ENCODE measurements at places on chromosomes 7 and 10. TPM values are rescaled to one million over a fixed set of nuclear protein-coding genes. Genes with fewer than 3 reads are reported as not detected.
A peak's percentile ranks its signal among the peaks of the same experiment; 100 is the strongest.

Gene OPN4
- total RNA-seq = not detected

Gene BTBD16
- total RNA-seq = not detected

Gene PRPS1L1
- not detected for total RNA-seq

Gene C10orf62
- total RNA-seq = 2.1 TPM

Gene CYP2W1
- not detected for total RNA-seq

Gene ANKRD30A
- not detected for total RNA-seq

Gene SFXN4
- 33.2 TPM for total RNA-seq

Gene TBX20
- 89.5 TPM for total RNA-seq

Gene ACTL6B
- not detected for total RNA-seq

DNA sequence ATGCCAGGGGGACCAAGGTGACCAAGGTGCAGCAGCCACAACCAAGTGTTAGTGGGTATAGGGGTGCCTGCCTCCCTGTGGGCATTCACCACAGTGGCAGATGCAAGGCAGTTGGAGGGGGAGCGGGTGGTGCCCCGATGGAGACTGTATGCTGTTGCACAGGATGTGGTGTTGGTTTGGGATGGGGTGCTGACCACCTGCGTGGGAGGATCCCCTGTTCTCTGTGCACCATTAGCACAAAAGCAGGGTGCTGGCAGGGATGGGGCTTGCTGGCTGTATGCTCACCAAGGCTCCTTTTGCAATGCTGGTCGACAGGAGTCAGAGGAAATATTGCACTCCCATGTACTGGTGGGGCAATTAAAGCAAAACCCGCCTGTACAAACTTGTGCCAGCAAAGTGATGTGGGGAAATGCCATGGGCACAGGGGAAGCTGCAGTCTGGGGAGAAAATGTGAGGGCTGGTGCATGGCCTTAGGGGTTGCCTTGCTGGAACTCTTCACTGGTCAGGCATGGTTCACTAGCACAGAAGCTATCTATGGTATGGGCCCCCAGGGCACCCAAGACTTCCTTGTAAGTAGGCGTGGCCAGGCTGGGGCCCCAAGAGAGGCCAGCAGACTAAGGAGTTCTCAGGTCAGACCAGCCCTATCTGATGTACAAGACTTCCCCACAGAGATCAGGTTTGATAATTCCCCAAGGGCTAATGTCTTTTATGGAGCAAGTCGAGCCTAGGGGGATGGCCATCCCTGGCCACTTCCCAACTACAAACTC lies 51.9 kb upstream of the GNAT3 start:
- DNase-seq = no peak

GRCh38 chr10:60534761-60535389 lies 145.2 kb upstream of the ANK3 start:
- DNase-seq = no peak

DNA sequence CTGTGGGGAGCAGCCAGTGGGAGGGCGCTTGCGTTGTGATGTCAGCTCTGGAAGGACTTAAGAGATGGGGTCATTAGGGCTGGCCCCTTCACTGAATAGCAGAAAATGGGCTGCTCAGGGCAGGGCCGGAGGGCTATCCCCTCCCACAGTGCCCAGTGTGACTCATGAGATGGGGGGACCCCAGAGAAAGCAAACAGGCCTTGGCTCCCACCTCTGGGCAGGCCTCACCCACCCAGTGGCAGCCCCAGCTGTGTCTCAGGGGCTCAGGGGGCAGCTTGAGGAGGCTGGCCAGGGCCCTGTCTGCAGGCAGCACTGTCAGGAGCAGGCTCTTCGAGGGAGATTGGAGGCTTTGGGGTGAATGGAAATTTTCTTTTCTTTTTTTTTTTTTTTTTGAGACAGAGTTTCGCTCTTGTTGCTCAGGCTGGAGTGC lies 168.3 kb downstream of the SLIT1 start:
- no peak for DNase-seq

DNA sequence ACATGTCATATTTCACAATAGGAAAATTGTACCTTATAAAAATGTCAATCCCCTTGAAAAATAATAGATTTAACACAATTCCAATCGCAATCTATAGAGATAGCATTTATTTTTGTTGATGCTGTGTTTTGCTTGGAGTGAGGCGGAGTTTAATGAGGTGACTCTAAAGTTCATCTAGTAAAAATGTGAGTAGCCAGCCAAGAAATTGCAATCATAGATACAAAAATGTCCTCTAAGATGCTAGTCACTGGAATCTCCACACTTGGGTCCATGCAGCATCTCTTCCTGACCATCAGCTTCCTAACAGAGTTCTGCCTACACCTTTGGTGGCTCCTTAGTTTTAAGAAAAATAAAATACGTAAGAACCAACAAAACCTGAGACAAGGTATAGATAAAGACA lies 44.9 kb downstream of the GLI3 start:
- DNase-seq = no peak

- no peak for DNase-seq
These were observed 1.6 kb upstream of the ALOX5 start for GRCh38 chr10:45372251-45372951.

DNA sequence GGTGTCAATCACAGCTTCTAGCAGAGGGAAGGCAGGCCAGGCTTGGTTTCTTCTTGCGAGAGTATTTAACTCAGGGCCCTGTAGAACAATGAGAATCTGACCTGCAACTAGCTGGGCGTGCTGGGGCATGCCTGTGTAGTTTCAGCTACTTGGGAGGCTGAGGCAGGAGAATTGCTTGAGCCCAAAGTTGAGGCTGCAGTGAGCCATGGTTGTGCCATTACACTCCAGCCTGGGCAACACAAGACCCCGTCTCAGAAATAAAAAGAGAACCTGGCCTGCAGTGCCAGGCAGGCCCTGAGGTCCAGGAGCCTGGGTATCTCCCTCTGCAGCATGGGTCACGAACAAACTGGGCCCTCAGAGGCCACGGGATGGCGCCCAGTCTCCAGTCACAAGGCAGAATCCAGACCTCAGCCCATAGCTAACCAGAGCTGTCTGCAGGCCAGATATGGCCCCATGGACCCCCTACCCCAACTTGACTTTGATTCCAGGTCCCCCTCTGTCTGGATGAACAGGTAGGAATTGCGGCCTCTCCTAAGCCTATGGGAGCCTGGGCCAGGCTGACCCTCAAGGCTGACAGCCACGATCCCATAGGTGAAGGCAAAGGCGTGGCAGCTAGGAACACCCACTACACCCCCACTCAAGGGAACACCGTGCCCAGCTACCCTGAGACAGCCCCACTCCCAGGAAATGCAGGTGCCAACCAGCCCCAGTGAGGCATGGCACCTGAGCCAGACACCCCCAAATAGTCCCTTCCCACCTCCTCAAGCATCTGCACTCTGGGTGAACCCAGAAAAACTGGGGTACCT lies 102.7 kb upstream of the TNRC18 start:
- DNase-seq = peak; percentile 53

DNA sequence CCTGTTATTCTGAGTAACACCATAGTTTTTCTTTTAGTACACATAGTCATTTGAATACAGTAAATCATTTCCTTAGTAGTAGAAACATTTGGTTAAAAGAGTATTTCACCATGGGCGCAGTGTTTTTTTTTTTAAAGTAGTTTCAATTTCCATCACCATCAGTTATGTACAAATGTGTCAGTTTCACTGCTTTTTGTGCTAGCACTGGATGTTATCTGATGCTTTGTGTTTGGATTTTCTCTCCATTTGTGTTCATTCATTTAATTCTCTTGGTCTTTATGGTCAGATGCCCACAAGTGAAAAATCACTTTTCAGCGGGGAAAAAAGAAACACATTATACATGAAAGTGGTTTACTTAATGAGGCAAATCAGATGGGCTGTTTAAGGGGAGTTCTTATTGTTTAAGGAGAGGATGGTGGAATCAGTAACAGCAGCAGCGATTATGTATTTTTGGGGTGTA lies 16.0 kb upstream of the HK1 start:
- no peak for DNase-seq

DNA sequence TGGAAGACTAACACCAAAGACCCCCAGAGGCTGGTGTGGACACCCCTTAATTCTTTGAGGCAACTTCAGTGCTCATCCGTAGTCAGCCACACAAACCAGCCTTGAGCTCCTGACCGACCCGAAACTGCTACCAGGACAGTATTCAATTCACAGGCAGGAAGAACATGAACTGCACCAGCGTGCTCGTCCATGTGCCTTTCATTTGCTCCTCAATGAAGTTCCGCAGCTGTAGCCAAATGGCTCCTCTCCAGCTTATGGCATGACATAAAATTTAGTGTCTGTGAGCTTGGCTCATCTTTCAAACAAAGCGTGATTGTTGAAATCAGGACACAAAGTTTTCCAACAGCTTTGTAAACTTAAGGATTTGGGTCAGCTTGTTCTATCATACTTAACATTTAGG lies 144.1 kb upstream of the FAM171A1 start:
- no peak for DNase-seq

GRCh38 chr7:37211097-37211880 lies 237.4 kb downstream of the ELMO1 start:
- DNase-seq = no peak

GRCh38 chr7:13981070-13981469 lies 8.4 kb downstream of the ETV1 start:
- DNase-seq = peak; percentile 62

DNA sequence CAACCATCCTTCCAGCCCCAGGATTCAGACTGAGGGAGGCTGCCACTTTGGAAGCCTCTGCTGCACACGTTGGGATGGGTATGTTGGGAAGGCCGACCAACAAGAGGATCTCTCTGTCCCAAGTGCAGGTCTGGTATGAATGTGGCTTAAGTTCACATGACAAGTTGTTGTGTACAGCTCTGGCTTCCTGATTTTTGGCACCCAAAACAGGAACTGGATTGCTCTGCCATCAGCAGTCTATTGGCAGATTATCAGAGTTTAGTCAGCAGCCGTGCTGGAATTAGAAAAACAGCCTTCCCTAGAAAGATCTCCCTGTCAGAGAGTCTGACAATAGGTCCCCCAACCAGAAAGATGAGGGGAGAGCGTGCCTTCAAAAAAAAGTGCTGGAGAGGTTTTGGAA lies 66.9 kb downstream of the GOLGA7B start:
- no peak for DNase-seq

- no peak for DNase-seq
These were observed 83.5 kb downstream of the ADK start for GRCh38 chr10:74234569-74234968.

DNA sequence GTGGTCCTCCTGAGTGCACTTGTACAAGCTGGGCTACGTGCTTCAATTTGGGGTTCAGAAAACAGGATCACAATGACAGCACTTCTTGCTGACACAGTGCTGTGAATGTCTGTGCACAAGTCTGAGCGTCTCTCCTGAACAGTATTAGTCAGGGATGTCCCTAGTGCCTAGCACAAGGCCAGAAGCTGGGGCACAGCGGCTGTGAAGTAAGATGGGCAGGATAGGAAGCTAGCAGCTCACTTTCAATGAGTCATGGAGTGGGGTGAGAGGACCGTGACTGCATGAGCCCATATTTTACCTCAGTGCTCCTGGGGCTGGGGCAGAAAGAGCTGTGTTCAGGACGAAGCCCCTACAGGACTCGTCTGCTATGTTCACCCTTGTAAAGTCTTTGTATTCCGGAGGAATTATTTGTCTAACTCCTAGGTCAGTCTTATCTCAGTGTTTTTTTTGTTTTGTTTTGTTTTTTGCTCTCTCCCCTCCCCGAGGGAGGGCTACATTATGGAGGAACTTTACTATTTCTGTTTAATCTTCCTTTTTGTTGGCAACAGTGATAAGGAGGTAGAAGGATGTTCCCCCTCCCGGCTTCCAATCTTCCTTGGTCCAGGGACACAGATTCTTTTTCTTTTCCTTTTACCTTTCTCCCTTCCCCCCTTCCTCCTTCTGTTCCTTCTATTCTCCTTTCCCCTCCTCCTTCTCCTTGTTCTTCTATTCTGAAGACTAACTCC lies 2.8 kb upstream of the LRMDA start:
- DNase-seq = no peak

DNA sequence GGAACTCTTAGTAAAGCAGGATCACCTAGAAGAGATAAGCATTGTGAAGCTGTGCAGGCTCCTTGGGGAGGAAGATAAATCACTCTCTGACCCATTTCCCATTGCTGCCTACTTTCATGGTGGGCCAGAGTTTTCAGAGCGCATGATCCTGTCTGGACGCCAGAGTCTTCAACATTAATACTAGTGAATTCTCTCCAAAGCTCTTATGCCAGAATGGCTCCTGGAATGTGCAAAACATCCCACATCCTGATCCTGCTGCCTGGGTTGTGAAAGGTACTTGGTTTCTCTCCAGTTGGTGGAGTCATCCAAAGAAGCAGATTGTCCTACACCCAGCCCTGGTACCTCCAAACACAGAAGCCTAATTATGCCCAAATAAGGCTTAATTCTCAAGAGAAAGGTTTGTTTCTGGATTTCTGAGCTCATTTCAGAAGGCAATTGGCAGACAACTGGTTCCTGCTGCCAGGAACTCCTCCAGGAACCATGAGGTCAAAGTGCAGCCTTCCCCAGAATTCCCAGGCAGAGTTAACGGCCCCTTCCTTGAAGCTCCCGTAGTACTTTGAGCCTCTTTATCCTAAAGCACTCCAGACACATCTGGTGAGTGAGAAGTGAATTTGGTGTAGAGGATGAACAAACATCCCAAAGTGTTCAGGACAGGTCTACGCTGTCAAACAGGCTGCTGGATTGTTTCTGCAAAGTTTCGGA lies 495.2 kb downstream of the PLXNA4 start:
- DNase-seq = no peak

GRCh38 chr7:79185605-79186004 lies 267.9 kb downstream of the MAGI2 start:
- DNase-seq = no peak

- DNase-seq = no peak
These were observed 196.3 kb downstream of the CDCA7L start for GRCh38 chr7:21749378-21749777.

DNA sequence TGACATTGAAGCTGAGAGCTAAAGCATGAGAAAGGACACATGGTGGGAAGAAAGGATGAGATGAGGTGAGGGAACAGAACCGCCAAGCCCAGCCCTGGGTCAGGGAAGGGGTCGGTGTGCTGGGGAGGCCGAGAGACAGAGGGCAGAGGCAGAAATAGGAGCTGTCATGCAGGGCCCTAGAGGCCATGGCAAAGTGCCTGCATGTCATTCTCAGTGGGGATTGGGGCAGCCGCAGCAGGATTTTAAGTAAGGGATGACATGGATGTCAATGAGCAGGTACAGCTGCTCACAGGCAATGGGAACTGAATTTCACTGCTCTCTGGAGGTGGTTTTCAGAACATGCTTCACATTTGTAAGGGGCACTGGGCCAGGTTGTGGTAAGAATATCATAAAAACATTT lies 227.4 kb downstream of the RAB11FIP2 start:
- no peak for DNase-seq

DNA sequence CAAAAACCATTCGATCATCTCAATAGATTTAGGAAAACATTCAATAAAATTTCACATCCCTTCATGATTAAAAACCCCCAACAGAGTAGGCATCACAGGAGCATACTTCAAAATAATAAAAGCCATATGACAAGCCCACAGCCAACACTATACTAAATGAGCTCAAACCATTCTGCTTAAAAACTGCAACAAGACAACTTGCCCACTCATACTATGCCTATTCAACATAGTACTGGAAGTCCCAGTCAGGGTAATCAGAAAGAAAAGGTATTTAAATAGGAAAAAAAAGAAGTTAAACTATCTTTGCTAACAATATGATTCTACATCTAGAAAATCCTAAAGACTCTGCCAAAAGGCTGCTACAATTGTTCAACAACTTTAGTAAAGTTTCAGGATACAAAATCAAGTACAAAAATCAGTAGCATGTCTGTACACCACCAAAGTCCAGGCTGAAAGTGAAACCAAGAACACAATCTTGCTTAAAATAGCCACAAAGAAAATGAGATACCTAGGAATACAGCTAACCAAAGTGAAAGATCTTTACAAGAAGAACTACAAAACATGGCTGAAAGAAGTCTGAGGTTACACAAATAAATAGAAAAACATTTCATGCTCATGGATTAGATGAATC lies 882.6 kb downstream of the GRM8 start:
- no peak for DNase-seq

- no peak for DNase-seq
These were observed 8.1 kb downstream of the GNB2 start for GRCh38 chr7:100681491-100682227.

Measured in heart left ventricle (tissue), 16 donors.